ENCODE measurements at places on chromosomes 4 and X.

DNA sequence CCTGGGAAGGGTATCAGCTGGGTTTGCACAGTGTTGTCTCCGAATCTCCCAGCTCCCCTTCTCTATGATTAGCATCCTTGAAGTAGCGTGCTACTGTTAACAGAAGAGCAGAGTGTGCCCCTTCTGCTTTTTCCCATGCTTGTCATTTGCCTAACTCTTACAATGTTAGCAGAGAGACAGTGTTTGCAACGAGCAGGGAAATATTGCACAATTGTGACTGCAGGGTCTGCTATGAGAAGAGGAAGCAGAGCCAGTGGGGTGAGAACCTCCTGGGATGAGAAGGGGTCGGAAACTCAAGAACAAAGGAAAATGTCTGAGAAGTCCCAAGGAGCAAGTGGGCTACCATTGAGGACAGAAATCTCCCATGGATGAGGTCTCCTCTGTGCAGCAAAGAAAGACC lies 7.8 kb upstream of the CHRNA9 start:
- peak; percentile 78 for DNase-seq

- DNase-seq: no peak
These were observed 117.8 kb upstream of the EDA2R start for GRCh38 chrX:66756717-66757116.

DNA sequence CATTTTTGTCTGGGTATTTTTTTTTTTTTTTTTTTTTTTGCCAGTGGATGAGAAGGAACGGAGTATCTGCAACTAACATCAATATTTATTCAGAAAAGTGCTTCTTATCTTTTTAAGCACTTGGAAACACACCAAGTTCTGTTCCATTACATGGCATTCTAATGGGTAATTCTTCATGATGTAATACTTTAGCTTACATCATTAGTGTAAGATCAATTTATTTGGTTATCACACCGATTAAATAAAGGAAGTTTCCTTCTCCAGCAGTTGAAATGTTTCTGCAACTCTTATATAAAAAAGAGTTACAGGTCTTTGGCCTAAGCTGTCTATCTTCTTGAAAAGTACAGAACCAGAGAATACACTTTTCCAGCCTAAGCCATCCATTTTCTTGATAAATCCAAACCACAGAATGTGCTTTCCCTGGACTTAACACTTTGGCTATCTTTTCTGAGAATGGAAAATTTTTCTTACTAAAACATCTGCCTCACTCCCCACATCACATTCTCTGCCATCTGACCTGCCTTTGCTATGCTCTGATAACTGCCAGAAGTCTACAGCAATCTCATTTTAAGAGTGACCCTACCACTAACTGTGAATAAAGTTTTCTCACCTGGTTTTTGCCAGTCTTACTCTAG lies 191.9 kb upstream of the MAB21L2 start:
- DNase-seq: no peak

DNA sequence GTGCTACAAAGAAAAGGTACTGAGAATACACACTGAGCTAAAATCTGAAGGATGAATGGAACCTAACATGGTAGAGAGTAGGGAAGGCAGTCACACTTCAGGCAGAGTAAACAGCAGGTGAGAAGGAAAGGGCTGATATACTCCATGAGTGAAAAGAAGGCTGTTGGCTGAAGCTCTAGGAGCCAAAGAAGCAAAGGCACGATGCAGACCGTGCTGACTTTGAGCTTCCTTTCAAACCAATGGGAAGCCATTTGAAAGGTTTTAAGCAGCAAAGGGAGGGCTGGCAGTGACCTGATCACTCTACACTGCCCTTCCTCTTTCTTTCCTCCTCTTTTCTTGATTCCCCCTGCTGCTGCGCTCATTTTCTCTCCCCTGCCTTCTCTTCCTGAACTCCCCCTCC lies 66.4 kb downstream of the TMEM154 start:
- no peak for DNase-seq

DNA sequence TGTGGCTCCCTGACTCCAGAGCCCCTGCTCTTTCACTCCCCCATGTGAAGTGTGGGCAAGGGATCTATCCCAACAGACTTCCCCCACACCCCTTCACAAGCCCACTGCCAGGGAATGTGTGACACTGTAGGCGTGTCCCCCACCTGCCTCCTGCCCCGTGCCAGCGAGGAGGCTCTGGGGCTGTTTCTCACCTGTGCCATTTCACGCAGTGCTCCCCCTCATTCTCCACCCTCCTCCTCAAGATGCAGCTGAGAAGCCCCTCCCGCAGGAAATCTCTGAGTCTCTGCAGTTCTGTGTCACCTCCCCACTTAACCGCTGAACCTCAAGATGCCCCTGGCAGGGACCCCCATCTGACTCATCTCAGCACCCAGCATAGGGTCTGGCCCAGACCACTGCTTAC lies 5.4 kb downstream of the MAN2B2 start:
- DNase-seq: no peak

DNA sequence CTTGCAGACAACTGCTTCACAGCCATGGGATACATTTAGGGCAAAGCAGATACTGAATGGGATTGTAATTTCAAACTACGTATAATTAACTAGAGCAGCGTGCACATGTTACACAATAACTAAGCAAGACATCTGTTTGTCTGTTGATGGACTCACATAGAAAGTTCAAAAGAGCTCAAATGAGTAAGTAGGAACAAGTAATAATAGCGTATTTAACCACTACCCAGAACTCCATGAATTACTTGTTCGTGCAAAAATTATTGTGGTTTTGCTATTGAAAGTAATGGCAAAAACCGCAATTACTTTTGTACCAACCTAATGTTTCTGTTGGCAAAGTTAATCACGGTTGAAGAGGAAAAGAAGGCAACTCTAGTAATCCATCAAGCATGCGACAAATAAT lies 825.4 kb downstream of the PCDH18 start:
- DNase-seq: no peak

GRCh38 chrX:107454302-107454701 lies 4.8 kb downstream of the FRMPD3 start:
- no peak for DNase-seq

DNA sequence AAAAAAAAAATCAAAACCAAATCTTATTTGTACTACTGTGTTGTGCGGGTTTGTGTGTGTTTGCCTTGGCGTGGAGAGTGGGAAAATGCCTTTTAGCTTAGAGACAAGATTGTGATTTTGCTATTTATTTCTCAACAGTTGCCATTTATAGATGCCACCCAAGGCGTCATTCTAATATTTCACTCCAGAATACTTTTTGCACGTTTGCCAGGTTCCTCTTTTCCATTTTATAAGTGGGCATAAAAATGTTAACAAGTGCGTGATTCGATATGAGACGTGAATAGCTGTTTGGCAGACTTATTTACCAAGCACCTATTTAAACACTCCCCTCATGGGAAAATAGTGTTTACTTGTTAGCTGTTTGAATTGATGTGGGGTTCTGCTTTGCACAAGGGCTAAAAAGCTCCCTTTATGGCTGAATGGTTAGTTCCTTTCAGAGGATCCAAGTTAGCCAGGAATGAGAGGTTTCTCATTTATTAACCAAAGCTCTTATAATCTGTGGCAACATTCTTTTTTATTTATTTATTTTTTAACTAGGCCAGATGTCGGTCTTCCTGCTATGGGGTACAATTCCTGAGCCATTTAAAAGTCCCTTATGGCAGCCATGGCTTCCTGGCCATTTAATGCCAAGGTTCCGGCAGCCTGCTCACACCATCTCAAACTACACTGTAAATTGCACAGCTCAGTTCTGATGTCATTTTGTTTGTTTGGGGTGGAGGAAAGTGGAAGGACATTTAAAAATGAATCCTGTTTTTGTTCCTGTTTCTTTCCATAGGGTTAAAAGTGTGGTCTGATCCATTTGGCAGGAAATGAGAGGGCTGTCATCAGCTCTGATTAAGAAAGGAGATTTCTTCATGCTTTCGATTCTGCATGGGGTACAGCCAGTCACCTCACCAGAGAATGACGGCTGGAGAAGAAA lies 14.6 kb downstream of the SMIM20 start:
- peak; percentile 91 for DNase-seq

DNA sequence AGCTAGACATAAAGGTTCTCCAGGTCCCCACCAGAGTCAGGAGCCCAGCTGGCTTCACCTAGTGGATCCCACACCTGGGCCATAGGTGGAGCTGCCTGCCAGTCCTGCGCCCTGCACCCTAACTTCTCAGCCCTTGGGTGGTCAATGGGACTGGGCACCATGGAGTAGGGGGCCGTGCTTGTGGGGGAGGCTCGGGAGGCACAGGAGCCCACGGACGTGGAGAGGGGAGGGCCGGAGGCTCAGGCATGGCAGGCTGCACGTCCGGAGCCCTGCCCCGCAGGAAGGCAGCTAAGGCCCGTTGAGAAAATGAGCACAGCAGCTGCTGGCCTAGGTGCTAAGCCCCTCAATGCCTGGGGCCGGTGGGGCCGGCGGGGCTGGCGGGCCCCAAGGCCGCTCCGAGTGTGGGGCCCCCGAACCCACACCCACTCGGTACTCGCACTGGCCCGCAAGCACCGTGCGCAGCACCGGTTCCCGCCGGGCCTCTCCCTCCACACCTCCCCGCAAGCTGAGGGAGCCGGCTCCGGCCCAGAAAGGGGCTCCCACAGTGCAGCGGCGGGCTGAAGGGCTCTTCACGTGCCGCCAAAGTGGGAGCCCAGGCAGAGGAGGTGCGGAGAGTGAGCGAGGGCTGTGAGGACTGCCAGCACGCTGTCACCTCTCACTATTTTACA lies 291.1 kb downstream of the KLHL4 start:
- DNase-seq: no peak

DNA sequence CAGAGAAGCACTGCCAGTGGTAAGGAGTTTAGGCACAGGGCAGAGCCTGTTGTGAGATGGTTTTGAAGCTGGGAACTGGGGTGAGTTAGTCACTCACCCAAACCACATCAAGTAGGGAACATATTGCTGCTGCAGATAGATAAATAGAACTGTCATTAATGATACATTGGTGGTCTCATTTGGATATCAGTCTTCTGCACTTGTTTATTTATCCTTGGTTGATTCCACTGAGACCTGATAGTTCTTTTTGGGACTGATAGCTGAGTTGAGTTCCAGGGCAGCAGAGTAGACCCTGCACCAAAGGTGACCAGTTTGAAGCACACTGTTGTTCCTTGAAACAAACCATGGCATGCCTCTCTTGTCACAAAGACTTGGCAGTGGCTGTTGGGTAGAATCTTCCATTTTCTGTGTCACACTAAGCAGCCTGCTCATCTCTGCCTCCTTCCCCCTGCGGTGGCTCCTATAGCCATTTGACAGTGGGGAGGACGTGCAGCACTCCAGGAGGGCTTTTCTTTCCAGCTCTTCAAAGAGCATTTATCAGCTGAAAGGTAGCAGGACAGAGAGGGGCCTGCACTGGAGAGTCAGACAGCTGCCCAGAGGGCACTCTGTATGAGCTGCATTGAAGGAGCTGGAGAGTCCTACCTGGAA lies 59.7 kb upstream of the TMEM164 start:
- DNase-seq: no peak

DNA sequence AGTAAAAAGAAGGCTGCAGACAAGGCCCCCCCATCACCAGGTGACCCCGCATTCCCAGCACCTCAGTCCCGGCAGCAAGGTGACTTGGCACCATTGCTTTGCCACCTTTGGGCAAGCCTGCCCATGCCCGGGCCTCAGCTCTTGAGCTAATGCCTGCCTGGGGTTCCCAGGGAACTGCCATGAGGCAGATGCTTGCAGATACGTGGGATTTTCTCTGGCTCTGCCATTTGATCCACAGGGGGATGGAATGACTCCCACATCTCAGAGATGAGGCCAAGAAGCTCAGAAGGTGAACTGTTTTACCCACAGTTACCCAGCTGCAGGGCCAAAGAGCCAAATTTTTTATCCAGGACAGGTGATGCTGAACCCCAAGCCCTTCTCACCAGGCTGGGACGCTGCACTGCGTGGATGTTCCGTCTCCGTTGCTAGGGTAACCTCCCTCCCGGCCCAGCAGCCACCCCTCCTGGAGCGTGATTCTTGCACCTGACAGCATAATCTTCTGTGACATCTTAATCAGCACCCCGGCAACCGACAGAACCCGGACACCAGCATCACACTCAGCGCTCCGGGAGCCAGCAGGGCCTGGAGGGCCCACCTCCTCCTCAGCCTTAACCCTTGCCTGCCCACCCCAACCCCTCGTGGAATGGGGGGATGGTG lies 15.7 kb upstream of the MSX1 start:
- DNase-seq: no peak

DNA sequence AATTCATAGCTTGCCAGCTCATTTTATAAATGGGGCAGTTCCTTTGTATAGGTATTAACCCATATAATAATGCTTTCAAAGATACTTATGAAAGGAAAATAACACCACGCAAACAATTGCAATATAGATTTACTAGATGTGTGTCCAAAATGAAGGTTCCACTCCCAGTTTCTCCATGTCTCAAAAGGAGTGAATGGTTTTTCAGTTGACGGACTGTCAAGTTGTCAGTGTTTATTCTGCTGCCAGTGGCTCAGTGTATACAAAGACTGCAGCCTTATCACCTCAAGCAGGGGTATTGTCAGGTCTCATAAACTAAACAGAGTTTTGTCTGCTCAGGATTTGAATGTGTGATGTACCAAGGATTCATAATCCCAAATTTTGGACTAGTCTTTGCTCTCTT lies 585.3 kb upstream of the ATOH1 start:
- DNase-seq: no peak

GRCh38 chr4:53764761-53765490 lies 173.6 kb upstream of the LNX1 start:
- no peak for DNase-seq

GRCh38 chrX:153477364-153477857 lies 7.0 kb upstream of the HAUS7 start:
- DNase-seq: no peak

DNA sequence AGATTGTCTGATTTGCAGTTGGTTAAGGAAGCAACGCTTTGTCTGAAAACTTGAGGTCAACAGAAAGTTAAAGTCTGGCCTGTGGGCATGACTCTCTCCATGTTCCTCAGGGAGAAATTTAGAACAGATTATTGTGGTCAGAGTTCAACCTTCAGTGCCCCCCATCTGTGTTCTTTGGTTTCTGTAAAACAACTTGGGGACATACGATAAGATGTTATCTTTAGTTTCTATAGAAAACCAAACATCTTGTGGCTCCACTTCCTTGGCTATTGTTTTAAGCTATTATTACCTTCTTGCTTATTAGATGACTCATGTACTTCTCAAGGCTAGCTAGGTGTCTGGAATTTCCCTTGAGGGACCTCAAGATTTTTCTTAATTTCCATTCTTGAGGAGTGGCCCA lies 507.7 kb downstream of the PDHA2 start:
- DNase-seq: no peak

DNA sequence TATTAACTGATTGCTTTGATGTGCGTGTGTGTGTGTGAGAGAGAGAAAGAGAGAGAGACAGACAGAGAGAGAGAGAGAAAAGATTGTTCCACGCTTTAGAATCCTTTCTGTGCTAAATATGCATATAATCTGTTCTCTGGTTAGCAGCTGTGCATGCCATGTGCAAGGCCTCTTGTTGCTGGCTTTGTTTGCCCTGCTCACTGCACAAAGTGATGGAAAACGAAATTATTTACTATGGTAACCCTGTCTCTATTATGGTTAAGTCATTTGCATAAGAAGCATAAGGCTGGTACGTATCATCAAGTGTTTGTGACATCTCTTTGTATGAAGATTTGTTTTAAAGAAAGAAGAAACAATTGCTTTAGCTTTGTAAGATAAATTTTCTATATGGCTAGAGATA lies 190.2 kb upstream of the POF1B start:
- DNase-seq: no peak

GRCh38 chr4:156261230-156261629 lies 307.6 kb upstream of the CTSO start:
- DNase-seq: no peak

- peak; percentile 29 for DNase-seq
These were observed 640 bp downstream of the PHF8 start for GRCh38 chrX:54043541-54044125.
